ENCODE measurements at places on chromosomes 1 and 21. TPM values are rescaled to one million over a fixed set of nuclear protein-coding genes. Genes with fewer than 3 reads are reported as not detected.

Gene CFHR4
- 0.35 TPM for total RNA-seq

Gene LAX1
- total RNA-seq = 6.9 TPM

Gene MLLT11
- 1.4 TPM for total RNA-seq

Gene LAMC2
- total RNA-seq = 89.0 TPM

Gene EPS8L3
- 1.8 TPM for total RNA-seq

DNA sequence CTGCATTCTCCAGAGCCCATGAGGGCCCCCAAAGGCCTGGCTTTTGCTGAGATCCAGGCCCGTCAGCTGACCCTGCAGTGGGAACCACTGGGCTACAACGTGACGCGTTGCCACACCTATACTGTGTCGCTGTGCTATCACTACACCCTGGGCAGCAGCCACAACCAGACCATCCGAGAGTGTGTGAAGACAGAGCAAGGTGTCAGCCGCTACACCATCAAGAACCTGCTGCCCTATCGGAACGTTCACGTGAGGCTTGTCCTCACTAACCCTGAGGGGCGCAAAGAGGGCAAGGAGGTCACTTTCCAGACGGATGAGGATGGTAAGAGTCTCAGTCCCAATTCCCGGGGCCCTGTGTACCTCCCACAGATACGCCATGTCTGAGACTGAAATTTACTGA is 39.1 kb downstream of the PTPRU start:
- no peak for DNase-seq

DNA sequence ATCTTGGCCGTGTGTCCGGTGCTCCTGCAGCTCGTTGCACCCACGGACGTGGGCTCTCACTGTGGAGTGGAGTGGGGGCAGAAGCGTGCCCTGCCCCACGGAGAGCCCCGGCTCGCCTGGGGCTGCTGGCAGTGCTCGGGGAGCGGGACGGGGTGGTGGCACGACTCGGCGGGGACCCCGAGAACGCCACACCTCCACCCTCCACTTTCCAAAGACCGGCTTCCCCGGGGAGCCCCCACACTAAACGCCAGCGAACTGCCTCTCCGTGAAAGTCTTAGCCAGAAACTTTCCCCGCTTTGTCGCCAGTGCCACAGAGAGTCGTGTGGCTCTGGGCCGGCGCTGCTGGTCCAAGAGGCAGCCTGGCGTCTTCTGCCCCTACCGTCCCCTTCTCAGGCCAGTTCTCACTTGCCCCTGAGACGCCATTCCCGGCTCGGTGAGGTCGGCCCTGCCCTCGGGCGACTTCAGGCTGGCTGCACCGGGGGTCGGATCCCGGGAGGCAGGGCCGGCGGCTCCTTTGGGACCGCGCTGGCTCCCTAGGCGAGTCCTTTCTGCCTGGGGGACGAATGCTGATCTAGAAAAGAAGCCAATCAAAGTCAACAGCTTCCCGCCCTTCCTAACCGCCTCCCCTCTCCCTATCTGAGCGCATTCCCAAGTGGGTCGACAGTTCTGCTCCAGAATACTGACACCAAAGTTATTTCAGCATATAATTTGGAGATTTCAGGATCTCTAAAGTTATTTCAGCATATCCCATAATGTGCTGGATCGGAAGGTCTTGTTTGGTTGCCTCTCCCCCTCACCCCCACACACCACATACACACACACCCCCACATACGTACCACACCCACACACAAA is 2.6 kb upstream of the SAMD13 start:
- peak; percentile 79 for DNase-seq

DNA sequence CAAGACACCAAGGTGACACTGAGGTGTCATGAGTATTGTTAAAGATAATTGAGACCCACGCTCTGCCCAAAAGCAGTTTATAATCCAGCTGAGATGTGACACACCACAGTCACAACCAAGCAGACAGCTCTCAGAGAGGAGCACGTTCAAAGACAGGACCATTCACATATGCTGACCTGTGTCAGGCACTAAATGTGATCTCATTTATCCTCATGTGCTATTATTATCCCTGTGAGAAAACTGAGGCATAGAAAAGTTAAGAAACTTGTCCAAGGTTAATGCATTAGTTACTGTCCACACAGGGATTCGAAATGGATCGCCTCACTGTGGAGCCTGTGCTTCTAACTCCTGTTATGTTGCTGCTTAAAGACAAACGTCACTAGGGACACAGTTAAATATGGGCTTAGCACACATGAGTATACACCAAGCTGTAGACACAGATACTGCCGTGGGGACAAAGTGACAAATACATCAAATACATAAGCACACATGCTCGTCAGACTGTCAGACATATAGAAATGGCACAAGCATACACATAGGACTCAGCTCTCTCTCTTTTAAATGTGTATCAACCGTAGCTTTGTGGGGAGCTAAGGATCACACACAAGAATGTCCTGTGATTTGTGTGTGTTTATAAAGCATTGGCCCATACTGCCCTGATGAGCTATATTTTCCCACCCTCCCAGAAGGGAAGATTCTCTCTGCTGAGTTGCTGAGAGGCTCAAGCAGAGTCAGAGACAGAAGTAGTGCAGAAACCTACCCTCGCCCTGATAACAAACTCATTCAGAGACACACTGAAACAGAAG is 3.5 kb upstream of the IGSF8 start:
- DNase-seq = peak; percentile 57

DNA sequence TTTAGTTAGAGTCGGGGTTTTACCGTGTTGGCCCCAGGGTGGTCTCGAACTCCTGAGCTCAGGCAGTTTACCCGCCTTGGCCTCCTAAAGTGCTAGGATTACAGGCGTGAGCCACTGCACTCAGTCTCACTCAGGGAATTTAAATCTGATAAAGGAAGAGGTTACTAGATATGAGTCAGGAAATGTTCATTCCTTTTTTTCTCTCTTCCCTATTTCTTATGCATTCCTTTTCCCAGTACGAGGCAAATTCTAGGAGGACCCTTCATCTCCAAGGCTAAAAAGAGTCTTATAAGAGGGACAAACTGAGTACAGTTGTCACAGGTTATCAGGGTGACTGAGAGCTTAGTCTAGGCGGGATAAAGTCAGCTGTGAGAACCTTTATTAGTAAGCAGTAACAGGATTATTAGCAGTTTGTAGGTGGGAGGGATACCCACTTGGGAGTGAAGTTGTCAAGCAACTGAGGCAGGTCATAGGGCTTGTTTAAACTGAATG is 9.1 kb downstream of the MACF1 start:
- DNase-seq = no peak
